ENCODE measurements at places on chromosomes 6 and 20.

GRCh38 chr6:27644528-27644927 is 171.6 kb upstream of the ZNF184 start:
- DNase-seq: no peak

GRCh38 chr6:45997875-45998506 is 17.7 kb downstream of the CLIC5 start:
- DNase-seq: no peak

DNA sequence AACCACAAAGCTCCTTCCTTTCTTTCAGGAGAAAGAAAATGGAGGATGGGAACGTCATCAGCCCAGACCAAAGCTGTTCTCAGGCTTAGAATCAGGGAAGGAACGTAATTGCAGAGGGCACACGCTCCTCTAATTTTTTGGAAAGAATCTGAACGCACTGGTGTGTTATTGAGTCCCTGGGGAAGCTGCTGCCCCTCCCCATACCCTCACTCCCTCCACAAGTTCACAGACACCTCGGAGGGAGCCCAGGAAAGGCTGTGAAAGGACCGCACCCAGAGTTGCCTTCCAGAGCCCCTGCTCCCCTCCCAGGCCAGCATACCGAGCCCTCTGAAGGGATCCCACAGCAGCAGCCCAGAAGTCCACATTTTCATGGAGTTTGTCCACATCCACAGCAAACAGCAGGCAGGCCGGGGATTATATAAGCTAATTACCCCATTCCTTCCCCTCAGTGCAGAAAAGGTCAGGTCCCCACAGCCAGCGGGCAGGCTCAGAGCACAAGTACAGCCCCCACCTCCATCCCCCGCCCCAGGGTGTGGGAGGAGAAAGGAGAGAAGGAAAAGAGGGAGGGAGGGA is 53.7 kb downstream of the ANKRD60 start:
- no peak for DNase-seq

DNA sequence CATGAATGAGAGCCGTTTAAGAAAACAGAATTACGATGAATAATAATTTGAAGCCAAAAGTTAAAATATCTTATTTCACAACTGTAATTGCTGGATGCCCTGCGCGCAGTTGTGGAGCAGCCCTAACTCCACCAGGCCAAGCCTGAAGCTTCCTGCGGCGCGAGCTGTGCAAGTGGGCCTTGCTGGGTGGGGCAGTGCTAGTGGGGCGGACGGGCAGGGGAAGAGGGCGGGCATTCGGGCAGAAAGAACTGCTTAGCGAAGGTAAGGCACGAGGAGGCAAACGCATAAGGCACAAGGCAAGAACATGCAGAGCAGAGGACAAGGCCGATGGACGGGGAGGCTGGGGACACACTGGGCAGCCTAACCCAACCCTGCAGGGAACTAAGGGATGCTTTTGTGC is 2.3 kb downstream of the HLA-DQB2 start:
- no peak for DNase-seq

DNA sequence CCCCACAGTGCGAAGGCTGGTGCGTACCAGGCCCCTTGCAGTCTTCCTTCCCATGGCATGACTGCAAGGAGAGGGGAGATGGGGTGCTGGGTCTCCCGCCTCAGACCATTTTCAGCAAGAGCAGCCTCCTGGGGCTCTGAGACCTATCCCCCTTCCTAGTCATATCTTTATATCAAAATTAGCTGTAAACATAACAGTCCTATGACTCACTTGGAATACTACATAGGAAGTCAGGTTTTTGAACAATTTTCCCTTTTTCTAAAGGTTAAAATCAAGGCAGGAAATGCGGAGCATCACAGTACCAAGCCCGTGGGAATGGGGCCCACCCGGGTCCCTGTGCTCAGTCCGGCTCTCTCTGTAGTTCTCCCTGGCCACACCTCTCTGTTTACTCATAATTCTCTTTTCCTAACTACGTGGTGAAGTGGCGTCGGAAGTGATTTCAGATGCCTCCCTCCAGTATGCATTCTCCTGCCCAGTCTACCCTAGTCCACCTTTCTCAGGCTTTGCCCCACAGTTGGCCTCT is 109.8 kb upstream of the TMEM170B start:
- no peak for DNase-seq

GRCh38 chr20:1816384-1817381 is 78.5 kb upstream of the SIRPA start:
- DNase-seq: no peak

DNA sequence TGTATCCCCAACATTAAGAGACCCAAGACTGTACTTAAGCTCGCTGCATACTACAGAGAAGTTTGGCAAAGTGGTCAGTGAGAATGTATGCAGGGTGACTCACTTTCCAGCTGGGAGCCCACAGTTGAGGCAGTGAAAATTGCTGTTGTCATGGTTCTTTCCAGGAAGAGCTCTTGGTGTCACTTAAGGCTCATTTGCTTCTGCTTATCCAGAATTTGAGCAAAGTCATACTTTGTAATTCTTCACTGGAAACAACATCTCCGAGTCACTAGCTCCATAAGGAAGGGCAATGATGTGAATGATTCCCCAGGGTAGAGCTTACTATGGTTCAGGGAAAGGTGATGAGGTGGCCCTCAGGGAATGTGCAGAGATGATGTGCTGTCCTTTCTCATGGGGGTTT is 65.4 kb upstream of the FBXL4 start:
- no peak for DNase-seq

DNA sequence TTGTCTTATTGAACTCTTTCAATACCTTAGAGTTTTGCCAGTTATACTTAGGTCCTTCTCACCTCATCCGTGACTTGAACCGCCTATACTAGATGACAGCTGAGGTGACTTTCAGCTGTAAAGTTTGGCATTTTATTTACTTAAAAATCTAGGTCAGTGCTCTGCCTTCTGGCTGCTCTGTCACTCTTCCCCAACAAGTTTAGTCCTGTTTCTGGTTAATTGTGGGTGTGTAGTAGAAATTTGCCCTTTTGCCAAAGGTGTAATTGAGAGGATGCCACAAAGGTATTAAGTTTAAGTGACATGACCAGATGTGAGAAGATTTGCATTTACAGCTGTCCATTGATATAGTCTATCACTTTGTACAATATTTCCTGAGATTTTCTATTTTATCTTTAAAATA is 106.2 kb downstream of the FARS2 start:
- DNase-seq: no peak

DNA sequence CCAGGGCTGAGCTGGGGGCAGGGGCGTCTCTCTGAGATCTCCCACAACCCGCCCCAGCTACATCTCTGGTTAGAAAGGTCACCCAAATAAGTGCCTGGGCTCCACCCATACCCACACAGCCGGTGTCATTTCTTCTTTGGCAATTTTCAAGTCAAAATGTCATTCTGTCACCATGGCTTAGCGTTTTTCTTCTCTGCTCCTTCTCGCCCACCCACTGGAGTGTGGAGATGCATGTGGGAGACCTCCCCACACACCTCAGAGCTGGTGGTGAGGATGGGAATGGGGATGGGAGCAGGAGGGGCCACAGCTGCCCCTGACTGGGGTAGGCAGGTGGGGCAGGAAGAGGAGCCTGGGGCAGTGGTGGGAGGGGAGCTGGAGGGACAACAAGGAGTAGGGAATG is 63.1 kb downstream of the CPNE5 start:
- DNase-seq: no peak

GRCh38 chr20:22770241-22770800 is 185.9 kb upstream of the FOXA2 start:
- DNase-seq: no peak
